Karpas-422 (cell line): ENCODE measurements at places on chromosomes 3 and 15. TPM values are rescaled to one million over a fixed set of nuclear protein-coding genes. Genes with fewer than 3 reads are reported as not detected.

Gene DCLK3
- total RNA-seq, result not detected in 2 replicates

Gene CD200R1
- not detected in 2 replicates for total RNA-seq

Gene LINGO1
- not detected in 2 replicates for total RNA-seq

Gene GOLGA6L7
- not detected in 2 replicates for total RNA-seq

Gene ST3GAL6
- not detected in 2 replicates for total RNA-seq

Gene KCNAB1
- total RNA-seq, result not detected in 2 replicates
